Fibroblast of lung (primary cell): ENCODE measurements at places on chromosomes 12 and 14. TPM values are rescaled to one million over a fixed set of nuclear protein-coding genes. Genes with fewer than 3 reads are reported as not detected.

Gene SYNE3
- 15.9 and 24.1 TPM in 2 replicates for total RNA-seq

Gene GPRC5D
- total RNA-seq, result not detected in 2 replicates

Gene MYO1H
- total RNA-seq, result 0.77 TPM in 1 of 2 replicates, not detected in the other

Gene HOXC12
- total RNA-seq, result not detected in 2 replicates

Gene AGAP2
- under 0.01 and 0.17 TPM in 2 replicates for total RNA-seq

Gene APOLD1
- total RNA-seq, result 1.5 and 3.1 TPM in 2 replicates

Gene HCAR2
- under 0.01 TPM in 1 of 2 replicates, not detected in the other for total RNA-seq

Gene ZNF10
- 9.2 and 12.1 TPM in 2 replicates for total RNA-seq

Gene LRRC23
- 9.6 and 14.9 TPM in 2 replicates for total RNA-seq

Gene EPS8
- total RNA-seq, result 71.4 and 108 TPM in 2 replicates

Gene OTX2
- not detected in 2 replicates for total RNA-seq

Gene TAS2R31
- total RNA-seq, result 2.6 and 3.6 TPM in 2 replicates

Gene TAS2R46
- 1.5 and 2.0 TPM in 2 replicates for total RNA-seq

Gene TMTC2
- 9.0 and 9.7 TPM in 2 replicates for total RNA-seq

Gene GPR68
- 0.26 and 0.66 TPM in 2 replicates for total RNA-seq

Gene C14orf132
- total RNA-seq, result 41.1 and 48.6 TPM in 2 replicates

Gene LMO3
- under 0.01 and 0.50 TPM in 2 replicates for total RNA-seq

Gene SERPINA10
- not detected in 2 replicates for total RNA-seq

Gene SETD3
- total RNA-seq, result 38.3 and 43.1 TPM in 2 replicates

Gene LTBP2
- 243 and 514 TPM in 2 replicates for total RNA-seq

Gene KRT73
- total RNA-seq, result not detected in 2 replicates

Gene ALDH2
- 43.4 and 53.7 TPM in 2 replicates for total RNA-seq

Gene ACOT6
- total RNA-seq, result not detected in 2 replicates

Gene CLEC2A
- not detected in 2 replicates for total RNA-seq

Gene VDR
- 9.8 and 16.2 TPM in 2 replicates for total RNA-seq

Gene SERPINA12
- total RNA-seq, result not detected in 2 replicates

Gene ENDOU
- 0.17 TPM in 1 of 2 replicates, not detected in the other for total RNA-seq

Gene CAPZA3
- not detected in 2 replicates for total RNA-seq

Gene PLEKHG7
- total RNA-seq, result not detected in 2 replicates
